ENCODE measurements at places on chromosomes 4 and X. TPM values are rescaled to one million over a fixed set of nuclear protein-coding genes. Genes with fewer than 3 reads are reported as not detected.

CT83 gene
- not detected for total RNA-seq

CXCL1 gene
- total RNA-seq = 35.5 TPM

FAM241A gene
- total RNA-seq = 0.81 TPM

BEND2 gene
- total RNA-seq = not detected

TMPRSS11B gene
- total RNA-seq = not detected

LRIT3 gene
- under 0.01 TPM for total RNA-seq

TCP11X2 gene
- not detected for total RNA-seq

UGT8 gene
- total RNA-seq = 7.2 TPM

TMEM129 gene
- total RNA-seq = 43.3 TPM

PPP4R3C gene
- not detected for total RNA-seq
